HCT116 (cell line): ENCODE measurements at places on chromosomes 16 and 17. TPM values are rescaled to one million over a fixed set of nuclear protein-coding genes. Genes with fewer than 3 reads are reported as not detected.

GRCh38 chr17:48592577-48592976 lies 1.0 kb downstream of the HOXB5 start:
- DNase-seq, result no peak
- H3K27me3 ChIP-seq, result no peaks in the 10 kb centered on the region
- peaks cover 16% of the 10 kb centered on the region; the same call in 1 of the 2 replicates for H3K36me3 ChIP-seq
- peaks cover 1% of the 10 kb centered on the region; the same call in 1 of the 2 replicates for H3K4me1 ChIP-seq

- H3K27ac ChIP-seq, result no peak overlapping the region
- H3K27me3 ChIP-seq, result peaks cover 22% of the 10 kb centered on the region; the same call in 1 of the 2 replicates
- DNase-seq, result no peak
- no peaks in the 10 kb centered on the region for H3K36me3 ChIP-seq
- no peaks in the 10 kb centered on the region for H3K4me1 ChIP-seq
Observed at GRCh38 chr17:74484066-74484465, 17.6 kb downstream of the CD300A start.

DNA sequence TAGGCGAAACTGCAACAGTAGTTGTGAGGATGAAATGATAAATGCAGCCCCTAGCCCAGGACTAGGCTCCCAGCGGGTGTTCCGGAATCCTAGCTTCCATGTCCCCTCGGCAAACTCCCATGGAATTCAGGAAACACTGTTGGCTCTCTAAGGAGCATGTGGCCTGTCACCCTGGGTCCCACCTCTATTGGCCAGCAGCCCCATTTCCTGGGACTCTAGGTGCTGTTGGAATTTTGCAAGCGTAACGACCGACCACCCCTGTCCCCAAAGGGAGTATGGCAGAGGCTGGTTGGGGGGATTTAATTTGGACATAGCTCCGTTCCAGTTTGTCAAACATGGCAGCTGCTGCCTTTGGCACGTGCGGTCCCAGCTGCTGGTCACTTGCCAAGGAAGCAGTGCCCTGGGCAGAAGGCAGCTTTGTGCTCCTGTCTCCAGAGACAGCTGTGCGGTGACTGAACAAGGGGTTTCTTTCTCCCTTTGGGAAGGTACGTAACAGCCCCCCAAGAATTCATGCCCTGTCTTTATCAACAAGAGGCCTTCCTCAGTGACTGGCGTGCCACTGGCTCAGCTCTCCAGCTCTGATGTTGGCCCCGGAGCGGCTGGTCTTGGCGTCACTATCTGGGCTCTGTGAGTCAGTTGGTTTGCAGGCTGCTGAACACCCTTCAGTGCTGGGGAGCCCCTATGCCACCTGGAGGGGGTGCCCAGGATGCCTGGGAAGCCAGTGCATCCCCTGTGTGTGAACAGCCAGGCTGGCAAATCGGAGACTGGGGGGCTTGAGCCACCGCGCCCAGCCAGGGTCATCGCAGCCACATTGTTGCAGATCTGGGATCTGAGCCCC lies 235.2 kb upstream of the TNRC6C start:
- no peak for DNase-seq
- no peak overlapping the region for H3K4me3 ChIP-seq
- H3K27ac ChIP-seq, result no peak overlapping the region
- peaks cover 9% of the 10 kb centered on the region; the same call in 1 of the 2 replicates for H3K27me3 ChIP-seq
- H3K36me3 ChIP-seq, result no peaks in the 10 kb centered on the region

The C1QL1 gene
- total RNA-seq, result 3.5 TPM

The TMEM220 gene
- not detected for total RNA-seq

The CORO7 gene
- 21.3 TPM for total RNA-seq

The DHRS7C gene
- not detected for total RNA-seq

The CHRNE gene
- total RNA-seq, result 0.30 TPM

The CACNG5 gene
- total RNA-seq, result not detected

The PRSS21 gene
- 0.39 TPM for total RNA-seq

The PRAC1 gene
- total RNA-seq, result not detected
